Fibroblast of skin of left biceps (primary cell): ENCODE measurements at places on chromosomes 2 and 18.

GRCh38 chr2:98240786-98241398 is 105.4 kb upstream of the CNGA3 start:
- no peak for DNase-seq

- DNase-seq, result no peak
These were observed 41.0 kb downstream of the TMEM87B start for GRCh38 chr2:112096098-112096497.

DNA sequence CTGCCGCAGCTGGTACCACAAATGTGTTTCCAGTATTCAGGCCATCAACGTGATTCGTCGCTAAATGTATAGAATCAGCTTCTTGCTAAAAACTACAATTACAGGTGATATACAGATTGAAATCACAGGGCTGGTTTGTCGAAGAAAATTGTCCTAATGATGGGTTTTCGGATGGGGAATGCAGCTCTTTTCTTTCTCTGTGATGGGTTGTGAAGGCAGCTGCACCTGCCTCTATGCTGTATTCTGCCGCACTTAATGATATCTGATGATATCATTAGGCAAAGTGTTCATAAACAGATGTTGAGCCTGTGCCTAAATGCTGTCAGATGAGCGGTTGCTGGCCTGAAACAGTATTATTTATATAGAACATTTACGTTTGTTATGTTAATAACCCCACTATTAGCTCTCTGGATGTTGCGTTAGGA is 218.1 kb downstream of the ARHGAP15 start:
- no peak for DNase-seq

- no peak for DNase-seq
These were observed 72.6 kb downstream of the EVA1A start for GRCh38 chr2:75488157-75488556.

DNA sequence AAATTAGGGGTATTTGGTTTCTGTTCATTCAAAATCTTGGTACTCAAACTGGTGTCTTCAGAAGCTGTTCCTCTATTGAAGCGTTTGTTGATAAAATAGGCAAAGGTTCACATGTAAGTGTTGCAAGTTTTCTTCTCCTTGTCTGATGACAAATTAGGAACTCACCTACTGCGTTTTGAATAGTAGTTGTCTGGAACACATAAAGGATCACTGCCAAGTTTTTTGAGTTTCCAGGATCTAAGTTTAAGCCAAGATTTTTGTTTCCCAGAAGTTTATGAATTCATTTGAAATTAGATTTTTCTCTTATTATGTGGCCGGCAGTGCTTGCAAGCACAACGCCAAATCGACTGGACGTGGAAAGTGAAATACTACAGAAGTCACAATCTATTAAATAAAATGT is 85.4 kb downstream of the ARHGEF33 start:
- DNase-seq, result no peak

DNA sequence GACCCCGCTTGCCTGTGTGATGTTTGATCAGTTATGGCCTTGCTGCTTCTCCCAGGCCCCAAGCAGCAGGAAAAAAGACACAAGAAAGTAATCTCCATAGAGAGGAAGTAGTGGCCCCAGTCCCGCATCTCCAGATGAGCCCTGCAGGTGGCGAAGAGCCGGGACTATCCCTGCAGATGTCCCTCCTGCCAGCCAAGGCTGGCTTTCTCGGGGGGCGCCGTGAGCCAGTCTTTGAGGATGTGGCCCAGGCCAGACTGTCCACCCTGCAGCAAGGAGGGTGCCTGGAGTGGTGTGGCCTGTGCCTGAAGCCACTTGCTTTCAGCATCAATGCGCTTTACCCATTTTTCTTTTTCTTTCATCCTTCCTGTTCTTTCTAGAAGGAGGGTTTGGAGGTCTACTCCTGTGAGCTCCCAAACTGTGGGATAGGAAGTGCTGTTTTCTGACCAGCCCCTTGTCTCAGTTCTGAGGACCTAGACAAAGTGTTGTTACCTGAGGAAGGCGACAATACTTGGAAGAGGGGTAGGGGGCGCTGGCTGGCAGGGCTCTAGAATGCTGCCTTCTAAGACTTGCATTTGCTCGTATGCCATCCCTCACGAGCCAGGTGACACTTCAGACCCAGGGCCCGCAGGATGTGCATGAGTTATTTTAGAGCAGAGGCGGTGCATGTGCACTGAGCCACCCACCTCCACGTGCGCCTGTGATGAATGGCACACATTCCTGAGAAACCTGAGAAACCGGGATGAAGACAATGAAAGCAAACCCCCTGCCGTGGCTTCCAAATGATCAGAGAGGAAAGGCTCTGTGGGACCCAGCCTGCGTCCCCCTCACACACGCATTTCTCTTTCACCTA is 255.8 kb downstream of the FBXO15 start:
- DNase-seq, result no peak

- no peak for DNase-seq
These were observed 679 bp downstream of the PTMA start for GRCh38 chr2:231708773-231709635.

GRCh38 chr2:84958135-84959059 is 12.6 kb upstream of the KCMF1 start:
- DNase-seq, result peak; percentile 75

GRCh38 chr18:62741584-62741983 is 26.2 kb downstream of the PHLPP1 start:
- no peak for DNase-seq

- peak; percentile 82 for DNase-seq
These were observed 309.7 kb downstream of the IRS1 start for GRCh38 chr2:226489775-226490541.

DNA sequence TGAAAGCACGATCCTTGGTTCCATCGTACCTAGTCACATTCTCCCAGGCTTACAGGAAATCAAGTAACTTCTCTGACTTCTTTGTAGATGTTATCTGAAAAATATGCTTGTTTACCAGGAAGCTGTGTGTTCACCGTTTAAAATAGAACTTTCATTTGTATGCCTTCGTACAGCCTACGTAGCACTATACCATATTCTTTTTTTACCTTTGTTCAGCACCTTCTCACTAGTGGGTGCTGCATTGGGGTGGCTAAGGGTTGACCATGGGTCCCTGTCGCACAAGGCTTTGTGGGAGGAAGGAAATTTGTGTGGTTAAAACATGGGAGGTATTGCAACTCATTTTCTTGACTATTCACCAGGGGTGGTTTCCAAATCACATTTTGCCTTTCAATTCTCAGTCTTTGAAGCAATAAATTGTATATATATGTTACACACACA is 16.6 kb downstream of the MALT1 start:
- DNase-seq, result no peak

GRCh38 chr2:138699421-138699820 is 80.8 kb downstream of the NXPH2 start:
- DNase-seq, result no peak

DNA sequence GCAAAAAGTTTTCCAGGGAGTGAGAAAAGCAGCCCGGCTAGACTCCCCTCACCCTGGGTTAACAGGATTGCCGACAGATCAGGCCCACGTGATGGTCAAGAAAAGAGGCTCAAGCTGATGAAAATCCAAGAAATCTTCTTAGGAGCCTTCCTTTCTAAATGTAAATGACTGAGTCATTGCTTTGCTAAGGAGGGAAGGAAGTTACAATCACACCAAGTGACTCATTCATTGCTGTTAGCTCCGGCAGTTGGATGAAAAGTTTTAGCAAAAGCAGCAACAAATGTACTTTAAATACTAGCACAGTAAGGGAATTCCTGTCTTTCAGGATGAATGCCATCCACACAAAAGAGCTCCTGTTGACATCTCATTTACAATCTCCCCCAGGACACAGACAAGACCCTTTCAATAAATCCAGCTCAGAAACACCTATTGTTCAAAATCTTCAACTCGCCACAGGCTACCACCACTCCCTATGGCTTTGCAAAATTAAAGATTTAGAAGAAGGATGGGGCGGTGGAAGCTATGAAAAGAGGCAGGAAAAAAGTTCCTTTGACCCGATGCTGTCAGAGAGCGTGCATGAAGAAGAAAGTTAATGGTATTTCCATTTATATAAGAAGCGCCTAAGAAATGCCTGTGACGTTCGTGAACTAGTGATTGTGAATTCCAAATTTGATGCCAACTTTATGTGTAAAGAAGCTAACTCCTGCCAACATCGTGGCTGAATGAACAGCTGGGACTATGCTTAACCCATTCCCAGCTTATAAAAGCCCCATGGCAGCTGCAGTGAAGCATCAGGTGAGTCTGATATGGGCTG is 153.7 kb downstream of the TGIF1 start:
- DNase-seq, result peak; percentile 97

GRCh38 chr2:140247451-140248195 is 1467.4 kb upstream of the NXPH2 start:
- no peak for DNase-seq

DNA sequence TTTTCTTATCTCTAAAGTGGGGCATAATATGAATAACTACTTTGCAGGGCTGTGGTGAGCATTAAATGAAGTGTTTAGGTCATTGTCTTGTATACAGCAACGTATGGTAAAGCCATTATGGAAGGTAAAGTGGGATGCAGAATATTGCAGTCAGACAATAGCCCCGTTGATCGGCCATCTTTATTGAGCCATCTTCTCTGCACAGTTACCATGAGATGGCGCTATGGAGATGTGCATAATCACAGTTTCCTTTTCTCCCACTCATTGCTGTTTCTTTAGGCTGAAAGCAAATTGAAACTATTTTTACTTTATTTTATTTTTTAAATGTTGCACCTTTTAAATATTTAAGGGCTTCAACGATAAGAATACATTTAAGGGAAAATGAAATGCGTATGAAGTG is 108.9 kb downstream of the THSD7B start:
- DNase-seq, result no peak

DNA sequence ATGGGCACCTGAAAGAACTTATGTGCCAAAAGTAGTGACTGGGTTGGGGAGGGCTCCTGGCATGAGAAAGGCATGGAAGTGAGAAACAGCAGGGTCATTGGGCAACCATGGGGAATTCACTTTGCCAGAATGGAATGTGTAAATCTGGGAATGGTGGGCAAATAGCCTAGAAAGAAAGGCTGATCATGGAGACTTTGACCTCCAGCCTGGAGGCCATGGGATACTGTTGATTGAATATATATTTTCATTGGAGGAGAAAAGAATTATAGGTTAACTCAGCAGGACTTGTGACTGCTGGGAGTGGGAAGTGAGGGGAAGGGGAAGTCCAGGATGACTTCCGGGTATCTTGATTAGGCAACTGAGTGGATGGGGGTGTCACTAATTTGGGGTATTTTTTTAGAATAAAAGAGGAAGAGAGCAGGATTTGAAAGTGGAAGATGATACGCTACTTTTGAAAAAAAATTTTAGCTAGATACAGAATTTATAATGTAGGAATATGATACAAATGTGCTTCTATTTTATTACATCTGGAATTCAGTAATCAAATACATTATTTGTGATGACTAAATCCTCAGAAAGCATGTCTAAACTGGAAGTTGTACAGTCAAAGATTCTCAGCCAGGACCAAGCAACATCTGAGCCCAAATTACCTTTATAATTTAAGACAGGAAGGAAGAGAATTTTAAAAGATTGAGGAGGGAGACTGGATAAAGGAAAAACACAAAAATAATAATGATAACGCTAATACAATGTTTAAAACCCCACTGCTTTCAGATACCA is 116.2 kb downstream of the GATA6 start:
- DNase-seq, result no peak

GRCh38 chr2:67938053-67938452 is 124.8 kb downstream of the C1D start:
- DNase-seq, result no peak

- DNase-seq, result no peak
These were observed 4.7 kb upstream of the KRCC1 start for GRCh38 chr2:88059979-88060906.

DNA sequence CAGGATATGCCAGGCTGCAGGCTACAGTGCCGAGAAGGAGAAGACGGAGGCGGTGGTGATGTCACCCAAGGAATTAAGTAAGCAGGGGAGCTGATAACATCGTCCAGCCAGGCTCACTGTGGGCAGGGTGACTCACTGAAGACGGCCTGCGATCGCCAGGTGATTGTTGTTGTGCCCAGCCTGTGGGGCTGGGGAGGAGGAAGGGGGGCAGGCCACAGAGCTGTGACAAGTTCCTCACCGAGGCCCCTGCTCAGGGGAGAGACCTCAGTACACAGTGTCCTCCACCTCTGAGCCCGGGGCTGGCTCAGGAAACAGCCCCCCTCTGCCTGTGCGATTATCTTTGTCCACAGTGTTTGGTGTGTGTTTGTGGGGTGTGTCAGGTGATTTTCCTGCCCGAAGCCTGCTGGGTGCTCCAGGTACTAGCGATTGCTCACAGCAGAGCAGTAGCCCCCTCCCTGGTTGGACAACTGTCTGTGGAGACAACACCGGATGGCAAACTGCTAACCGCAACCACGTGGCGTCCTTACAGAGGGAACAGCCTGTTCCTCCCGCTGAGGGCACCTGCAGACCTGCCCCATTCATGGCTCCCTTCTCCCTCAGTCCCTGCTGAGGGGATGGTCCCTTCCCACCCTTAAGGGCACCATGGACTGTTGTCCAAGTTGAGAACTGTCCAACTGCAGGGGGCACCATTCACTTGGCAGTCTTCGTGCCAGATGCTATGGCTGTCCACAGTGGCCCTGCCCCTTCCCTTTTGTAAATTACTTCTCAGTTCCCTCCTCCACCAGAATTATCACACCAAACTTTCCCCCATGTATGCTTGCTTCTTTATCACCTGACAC is 95.1 kb downstream of the ZFP36L2 start:
- DNase-seq, result peak; percentile 29

GRCh38 chr18:2240311-2240705 is 331.0 kb downstream of the METTL4 start:
- DNase-seq, result no peak

GRCh38 chr2:143934626-143935481 is 585.1 kb downstream of the ZEB2 start:
- no peak for DNase-seq

DNA sequence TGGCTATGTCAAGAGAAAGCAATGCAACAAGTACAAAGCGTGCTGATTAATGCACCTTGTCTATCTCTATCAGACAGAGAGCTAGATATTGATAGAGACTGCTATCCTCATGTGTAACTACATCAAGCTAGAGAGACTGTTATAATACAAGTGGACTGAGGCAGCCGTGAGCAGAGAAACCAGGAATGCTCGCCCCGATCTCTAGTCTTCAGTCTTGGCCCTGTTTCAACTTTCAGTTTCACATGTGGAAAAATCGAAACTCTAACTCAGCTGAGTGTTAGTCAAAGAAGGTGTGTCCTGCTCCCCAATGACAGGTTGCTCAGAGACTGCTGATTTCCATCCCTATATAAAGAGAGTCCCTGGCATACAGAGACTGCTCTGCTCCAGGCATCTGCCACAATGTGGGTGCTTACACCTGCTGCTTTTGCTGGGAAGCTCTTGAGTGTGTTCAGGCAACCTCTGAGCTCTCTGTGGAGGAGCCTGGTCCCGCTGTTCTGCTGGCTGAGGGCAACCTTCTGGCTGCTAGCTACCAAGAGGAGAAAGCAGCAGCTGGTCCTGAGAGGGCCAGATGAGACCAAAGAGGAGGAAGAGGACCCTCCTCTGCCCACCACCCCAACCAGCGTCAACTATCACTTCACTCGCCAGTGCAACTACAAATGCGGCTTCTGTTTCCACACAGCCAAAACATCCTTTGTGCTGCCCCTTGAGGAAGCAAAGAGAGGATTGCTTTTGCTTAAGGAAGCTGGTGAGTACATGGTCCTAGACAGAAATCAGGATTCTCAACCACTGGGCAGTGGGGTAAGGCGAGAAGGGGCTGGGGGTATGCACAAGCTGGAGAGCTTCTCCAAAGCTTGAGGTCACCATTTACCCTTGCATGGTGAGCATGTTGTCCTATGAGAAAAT is at the start of gene RSAD2:
Gene RSAD2 (plus strand): TSS at position 376 of the 903 bp plus-strand sequence. CDS start 24 bp downstream, at position 400.
- no peak for DNase-seq
